Caki2 (cell line): ENCODE measurements at places on chromosomes 7 and 10. TPM values are rescaled to one million over a fixed set of nuclear protein-coding genes. Genes with fewer than 3 reads are reported as not detected.

- no peak for DNase-seq
Measured at GRCh38 chr10:86718556-86718955, 37.9 kb upstream of the BMPR1A start.

DNA sequence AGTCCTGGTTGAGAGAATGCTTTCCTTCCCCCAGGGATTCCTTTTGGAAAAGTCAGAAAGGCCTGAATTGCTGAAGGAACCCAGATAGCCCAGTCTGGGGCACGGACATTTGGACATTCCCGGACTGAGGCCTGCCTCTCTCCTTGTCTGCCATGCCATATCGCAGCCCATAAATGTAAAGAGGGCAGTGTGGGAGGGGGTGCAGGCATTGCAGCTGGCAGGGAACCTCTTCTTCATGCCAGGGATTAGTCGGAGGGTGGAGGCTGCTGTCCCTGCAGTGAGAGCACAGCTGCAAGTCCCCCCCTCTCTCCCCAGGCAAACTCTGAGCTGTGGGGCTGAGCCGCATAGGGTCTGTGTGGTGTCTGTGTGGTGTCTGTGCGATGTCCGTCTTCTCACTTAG, 486.0 kb upstream of the MKI67 start:
- DNase-seq: no peak

DNA sequence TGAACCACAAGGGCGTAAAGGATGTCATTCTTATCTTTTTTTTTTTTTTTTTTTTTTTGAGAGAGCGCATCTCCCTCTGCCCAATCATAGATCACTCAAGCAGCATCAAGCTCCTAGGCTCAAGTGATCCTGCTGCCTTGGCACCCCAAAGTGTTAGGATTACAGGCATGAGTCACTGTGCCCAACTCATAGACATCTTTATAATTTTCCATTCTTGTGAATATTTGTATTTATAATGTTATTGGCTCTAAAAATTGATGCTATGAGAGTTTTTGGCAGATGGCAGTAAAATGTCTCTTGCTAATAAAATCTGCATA, 128.7 kb downstream of the AKR1D1 start:
- no peak for DNase-seq

DNA sequence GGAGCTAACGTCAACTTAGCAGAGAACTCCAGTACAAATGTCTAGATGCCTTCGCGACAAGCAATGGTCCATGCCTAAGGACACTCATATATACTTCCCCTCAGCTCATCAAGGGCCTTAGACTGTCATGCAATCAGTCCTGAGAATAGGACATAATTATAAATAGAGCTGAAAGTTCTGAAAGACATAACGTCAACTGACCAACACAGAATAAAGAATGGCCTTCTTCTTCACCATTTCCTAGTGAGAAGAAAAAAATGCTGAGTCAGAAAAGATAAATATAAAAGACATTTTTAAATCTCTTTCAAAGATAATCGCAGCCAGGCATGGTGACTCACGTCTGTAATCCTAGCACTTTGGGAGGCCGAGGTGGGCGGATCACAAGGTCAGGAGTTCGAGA, 83.2 kb downstream of the ARMH3 start:
- DNase-seq: no peak

DNA sequence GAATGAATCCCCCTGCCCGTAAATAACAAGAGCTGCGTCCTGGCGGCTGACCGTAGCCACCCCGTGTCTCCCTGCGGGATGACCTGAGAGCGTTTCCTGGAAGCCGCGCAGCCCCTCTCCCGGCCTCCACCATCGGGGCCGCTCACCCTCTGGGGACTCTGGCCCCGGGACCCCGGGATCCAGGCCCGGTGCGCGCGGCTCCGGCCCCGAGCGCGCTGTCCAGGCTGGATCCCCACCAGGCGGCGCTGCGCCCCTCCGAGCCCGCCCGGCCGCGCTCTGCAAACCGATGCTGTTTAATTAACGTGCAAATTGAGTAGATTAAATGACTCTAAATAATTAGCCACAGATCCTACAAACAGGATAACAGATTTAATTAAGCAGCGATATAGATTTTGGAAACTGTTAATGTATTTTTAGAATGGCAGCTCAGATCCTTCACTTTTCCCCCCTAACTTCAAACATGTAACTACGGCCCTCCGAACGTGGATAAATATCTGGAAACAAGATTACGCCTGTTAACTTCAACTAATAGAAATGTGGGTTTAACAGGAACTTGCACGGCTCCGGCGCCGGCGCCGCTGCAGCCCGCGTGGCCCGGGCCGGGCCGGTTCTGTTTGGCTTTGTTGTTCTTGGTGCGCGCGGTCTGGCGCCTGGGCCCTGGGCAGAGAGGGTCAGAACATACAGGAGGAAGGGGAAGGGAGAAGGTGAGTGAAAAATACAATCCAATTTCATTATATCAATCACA, 7.1 kb upstream of the UNCX start:
- no peak for DNase-seq

- DNase-seq: no peak
Measured at GRCh38 chr10:77087366-77087765, 550.2 kb downstream of the KCNMA1 start.

GRCh38 chr7:133975130-133975529, 152.0 kb upstream of the LRGUK start:
- DNase-seq: no peak

The VWC2 gene
- not detected in 2 replicates for total RNA-seq

DNA sequence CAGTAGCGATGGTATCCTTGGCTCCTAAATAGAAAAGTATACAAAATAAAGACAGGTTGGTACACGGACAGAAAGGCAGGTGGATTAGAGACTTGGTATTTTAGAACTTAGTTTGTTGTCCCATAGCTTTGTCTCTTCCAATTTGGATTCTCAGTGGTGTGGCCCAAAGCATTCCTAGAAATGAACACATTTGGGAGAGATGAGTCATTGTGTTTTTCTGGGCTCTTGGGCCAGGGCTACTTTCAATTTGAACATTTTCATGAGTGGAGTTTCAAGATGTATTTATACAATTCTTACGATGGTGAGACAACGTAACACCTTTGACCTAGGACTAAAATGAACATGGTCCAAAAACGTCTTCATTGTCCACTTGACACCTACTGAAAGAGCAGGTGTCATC, 225.1 kb upstream of the YAE1 start:
- DNase-seq: no peak

GRCh38 chr7:12315049-12315448, 88.6 kb downstream of the VWDE start:
- no peak for DNase-seq

- DNase-seq: no peak
Measured at GRCh38 chr10:31574577-31574976, 255.6 kb downstream of the ZEB1 start.

DNA sequence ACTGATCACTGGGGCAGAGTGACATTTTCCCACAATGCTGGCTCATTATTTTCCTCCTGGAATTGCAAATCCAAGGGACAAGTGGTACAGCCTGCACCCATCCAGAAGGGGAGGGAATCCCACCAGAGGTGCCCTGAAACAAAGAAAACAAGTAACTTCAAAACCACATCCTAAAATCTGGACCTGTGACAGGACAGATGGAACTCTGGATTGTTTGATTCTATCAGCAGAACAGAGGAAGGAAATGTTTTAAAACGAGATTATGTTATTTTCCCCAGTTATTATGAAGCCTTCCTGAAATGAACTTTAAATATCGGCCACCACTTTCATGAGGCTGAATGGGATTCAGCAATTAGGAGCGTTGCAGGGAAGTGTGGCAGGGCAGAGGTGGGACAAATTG, 62.2 kb upstream of the ECHDC3 start:
- no peak for DNase-seq

The BUD31 gene
- 73.2 and 100 TPM in 2 replicates for total RNA-seq

GRCh38 chr7:50834031-50834535, 51.4 kb upstream of the GRB10 start:
- DNase-seq: no peak

DNA sequence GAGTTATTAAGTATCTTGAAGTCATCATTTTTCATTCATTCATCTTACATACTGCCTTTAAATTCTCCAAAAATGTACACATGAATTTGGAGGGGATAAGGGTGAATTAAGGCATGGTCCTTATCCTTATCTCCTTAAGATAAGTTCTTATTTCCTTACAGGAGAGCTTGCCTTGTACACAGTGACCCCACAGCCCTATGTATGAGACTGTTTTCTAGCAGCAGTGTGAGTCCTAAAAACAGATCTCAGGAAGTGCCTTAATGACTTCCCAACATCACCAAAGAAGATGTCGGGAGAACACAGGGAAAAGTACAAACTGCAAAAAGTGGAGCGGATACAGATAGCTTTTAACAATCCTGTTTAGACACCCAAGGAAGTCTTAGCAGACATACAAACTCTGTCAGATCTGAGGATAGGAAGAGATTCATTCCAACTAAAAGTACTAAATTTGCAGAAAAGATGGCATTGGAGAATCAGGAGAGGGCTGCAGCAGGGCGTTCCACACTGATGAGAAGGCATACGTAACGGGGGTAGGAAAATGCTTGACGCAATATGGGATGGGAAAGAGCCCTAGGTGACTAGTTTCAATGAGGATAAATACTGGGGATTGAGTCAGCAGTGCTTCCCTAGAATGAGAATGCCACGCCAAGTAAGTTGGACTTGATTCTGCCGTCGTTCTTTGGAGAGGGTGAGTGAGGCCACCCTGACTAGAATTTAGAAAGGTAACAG, 570.2 kb downstream of the PARD3 start:
- DNase-seq: no peak

GRCh38 chr7:96720843-96721242, 11.2 kb upstream of the SEM1 start:
- DNase-seq: no peak

DNA sequence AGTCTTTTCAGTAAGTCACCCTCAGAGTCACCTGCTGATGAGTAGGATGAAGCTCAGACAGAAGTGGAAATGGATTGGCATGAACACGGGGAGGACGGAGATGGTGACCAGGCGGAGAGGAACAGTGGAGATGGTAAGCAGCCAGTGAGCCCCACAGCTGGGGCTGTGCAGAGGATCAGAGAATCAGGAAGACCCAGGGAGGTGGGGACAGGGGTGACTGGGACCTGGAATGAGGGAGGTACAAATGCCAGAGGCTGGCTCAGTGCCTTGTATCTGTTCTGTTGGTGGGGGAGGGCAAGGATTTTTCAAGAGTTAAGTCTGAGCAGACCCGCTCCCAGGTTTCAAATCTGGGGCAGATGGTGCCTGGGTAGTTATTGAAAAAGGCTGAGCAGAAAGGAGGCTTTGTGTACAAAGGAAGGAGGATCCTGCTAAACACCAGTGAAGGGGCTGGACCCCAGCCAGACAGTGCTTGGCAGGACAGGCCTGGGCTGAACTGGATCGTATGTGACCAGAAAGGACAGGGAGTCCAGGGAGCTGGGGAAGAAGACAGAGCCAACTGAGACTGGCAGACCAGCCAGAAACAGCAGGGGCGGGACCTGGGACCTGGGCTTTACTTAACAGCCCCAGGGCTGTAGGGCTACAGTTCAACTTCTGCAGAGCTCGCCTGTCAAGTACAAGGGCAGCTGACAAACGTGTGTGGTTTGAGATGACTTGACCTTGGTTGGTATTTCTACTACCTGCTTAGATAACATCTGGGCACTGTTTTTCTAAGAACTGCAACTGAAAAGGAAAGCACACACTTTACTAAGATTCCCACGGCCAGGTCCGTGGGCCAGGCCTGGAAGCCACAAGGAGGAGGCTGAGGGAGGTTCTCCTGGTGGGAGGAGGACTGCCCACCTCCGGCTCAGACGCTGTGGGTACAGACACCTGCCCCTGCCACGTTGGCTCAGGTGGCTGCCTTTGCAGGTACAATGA, 13.2 kb upstream of the FRMPD2 start:
- peak; percentile 46 for DNase-seq

GRCh38 chr10:22712956-22713852, 1.2 kb downstream of the PIP4K2A start:
- DNase-seq: peak; percentile 54

The CYP2C8 gene
- total RNA-seq: 0.24 TPM in 1 of 2 replicates, not detected in the other

- DNase-seq: no peak
Measured at GRCh38 chr10:26870766-26871165, 10.0 kb upstream of the ABI1 start.

DNA sequence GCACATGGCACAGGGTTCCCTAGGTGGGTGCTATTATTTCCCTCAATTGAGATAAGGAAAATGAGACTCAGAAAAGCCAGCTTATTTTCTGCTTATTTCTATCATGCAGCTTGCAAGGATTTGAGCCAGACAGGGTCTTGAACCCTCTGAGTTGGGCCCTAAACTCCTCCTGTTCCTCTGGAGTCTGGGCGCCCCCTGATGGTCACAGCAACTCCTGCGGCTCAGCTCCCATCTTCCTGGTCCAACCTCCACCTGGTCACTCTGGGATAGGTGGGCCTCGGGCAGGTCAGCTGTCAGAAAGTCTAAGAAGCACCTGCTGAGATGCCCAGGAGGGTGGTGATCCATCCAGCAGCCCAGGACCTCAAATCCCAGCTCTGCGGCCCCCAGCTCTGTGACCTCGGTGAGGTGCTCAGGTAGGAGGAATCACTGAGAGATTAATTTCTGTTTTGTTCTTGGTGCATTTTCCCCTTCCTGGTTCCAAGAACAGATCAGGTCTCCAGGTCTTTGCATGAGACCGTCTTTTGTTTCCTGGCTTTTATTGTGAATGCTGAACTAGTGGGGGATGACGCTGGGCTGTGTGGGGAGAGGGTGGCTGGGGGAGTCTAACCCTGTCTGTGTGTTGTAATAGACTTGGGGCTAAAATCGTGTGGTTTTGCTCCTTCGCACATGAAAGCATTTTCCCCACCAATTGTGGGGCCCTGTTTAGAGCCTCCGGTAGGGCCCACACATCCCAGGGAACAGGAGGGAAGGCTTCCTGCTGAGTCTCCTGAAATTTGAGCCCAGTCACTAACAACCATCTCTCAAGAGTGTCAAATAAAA, 32.8 kb downstream of the TMEM130 start:
- peak; percentile 44 for DNase-seq

GRCh38 chr10:67262675-67263074, 336.8 kb downstream of the LRRTM3 start:
- no peak for DNase-seq

DNA sequence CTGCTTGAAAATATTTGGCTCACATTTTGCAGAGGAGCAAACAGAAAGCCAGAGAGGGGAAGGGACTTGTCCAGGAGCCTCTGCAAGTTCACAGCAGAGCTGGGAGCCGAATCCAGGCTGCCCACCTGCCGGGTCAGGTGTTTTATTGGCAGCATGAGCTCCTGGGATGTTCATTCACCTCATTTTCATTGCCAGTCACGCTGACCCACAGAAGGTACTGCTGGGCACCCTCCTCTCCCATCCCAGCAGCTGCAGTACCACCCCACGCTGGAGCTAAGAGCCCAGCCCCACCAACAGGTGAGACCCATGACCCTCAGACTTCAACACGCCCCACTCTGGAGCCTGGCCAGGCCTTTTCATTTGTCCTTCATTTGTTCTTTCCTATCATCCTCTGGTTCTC, 102.7 kb downstream of the GRID1 start:
- no peak for DNase-seq

The VSTM2A gene
- not detected in 2 replicates for total RNA-seq

DNA sequence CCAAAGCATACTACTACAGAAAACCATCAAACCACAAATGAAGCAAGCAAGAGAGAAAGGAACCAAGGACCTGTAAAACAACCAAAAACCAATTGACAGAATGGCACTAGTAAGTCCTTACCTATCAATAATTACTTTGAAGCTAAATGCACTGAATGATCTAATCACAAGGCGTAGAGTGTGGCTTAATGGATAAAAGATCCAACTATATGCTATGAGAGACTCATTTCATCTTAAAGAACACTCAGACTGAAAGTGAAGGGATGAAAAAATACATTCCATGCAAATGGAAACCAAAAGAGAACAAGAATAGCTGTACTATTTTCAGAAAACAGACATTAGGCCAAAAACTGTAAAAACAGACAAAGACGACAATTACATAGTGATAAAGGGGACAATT, 70.7 kb downstream of the CRPPA start:
- no peak for DNase-seq

GRCh38 chr10:35912615-35913569, 270.8 kb upstream of the FZD8 start:
- no peak for DNase-seq
